NCI-H510A (cell line): ENCODE measurements at places on chromosomes 16 and 17.

- DNase-seq, result no peak
Measured at GRCh38 chr16:35352431-35352830, 1893.0 kb downstream of the TP53TG3F start.

- DNase-seq, result no peak
Measured at GRCh38 chr16:53773881-53774280, 69.9 kb downstream of the FTO start.

DNA sequence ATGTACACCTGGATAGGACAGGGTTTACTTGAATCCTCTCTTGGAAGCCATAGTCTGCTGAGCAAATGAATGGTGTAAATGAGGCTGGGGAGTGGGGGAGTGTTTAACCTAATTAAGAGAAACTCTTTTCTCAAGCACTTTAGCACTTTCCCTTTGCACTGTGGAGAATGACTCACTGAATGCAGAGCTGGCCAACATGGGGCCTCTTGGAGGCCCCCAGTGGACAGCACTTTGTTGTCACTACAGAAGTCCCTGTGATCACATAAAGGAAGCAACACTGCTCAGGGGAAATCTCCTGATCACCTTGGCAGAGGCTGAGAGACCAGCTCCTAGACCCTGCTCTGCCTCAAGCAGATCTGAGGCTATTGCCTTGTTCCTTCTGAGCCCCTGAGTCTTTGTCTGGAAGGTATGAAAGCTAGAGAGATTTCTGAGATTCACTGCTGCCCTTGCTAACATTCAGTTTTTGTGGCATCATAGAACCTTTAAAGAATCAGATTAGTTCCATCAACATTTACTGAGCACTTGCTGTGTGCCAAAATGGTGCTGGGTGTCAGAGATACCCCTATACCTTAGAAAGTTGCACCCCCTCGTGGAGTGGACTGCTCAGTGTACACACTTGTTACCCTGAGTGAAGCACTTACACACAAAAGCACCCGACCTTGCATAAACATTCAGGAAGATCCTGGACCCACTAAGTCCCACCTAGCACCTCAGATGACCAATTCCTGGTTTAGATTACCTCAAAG is 230.1 kb upstream of the CCL2 start:
- DNase-seq, result no peak

- DNase-seq, result no peak
Measured at GRCh38 chr17:16442141-16442540, 26.8 kb downstream of the TRPV2 start.

DNA sequence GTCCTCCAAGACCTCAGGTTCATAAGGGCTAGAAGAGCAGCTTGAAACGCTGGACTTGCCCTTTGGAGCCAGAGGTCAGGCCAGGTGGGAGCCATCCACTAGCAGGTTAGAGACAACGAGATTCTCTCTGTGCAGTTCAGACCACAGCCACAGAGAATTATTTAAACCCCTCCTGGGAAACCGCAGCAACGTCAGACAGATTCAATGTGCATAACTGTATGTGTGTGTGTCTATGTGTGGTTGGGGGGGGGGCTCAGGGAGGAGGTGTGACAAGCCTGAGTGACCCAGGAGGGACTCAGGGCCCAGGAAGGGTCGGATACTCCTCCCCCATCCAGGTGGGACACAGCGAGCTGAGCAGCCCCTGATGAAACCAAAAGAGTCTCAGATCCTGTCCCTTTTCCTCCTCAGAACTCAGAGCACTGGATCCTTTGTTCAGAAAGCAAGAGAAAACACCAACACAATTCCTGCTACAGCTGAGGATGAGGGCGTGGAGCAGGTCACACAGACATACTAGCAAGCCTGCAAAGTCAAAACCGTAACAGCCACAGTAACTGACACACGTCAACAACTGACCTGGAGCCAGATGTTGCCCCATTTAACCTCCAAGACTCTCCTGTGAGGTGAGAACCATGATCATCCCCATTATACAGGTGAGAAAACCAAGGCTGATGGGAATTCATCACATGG is 66.8 kb downstream of the XYLT1 start:
- no peak for DNase-seq

DNA sequence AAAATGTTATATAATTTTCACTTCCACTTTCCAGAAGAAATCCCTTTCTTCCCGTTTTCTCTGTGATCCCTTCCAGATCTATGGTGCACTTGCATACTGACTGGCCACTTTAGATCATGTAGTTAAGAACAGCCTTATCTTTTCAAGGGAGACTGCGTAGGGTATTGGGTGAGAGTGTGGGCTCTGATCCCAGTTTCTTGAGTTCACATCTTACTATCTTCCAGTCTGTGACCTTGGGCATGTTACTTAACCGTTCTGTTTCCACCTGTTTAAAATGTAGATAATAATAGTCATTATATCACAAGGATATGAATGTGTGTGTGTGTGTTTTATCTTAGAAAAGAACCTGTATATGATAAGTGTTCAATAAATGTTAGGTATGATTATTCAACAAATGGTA is 83.7 kb downstream of the TANGO6 start:
- no peak for DNase-seq

GRCh38 chr16:3348547-3349167 is 7.0 kb upstream of the OR2C1 start:
- DNase-seq, result no peak

DNA sequence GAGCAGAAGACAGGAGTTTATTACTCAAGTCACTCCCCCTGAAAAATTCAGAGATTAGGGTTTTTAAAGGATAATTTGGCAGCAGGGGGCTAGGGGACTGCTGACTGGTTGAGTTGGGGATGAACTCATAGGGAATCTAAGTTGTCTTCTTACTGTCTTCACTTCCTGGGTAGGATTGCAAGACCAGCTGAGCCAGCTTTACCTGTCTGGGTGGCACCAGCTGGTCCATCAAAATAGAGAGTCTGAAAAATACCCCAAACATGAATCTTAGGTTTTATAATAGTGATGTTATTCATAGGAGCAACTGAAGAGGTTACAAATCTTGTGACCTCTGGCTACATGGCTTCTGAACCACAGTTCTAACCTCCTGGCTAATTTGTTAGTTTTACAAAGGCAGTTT is 157.9 kb downstream of the PPM1E start:
- DNase-seq, result no peak

- no peak for DNase-seq
Measured at GRCh38 chr17:73929860-73930430, 273.5 kb upstream of the RPL38 start.

DNA sequence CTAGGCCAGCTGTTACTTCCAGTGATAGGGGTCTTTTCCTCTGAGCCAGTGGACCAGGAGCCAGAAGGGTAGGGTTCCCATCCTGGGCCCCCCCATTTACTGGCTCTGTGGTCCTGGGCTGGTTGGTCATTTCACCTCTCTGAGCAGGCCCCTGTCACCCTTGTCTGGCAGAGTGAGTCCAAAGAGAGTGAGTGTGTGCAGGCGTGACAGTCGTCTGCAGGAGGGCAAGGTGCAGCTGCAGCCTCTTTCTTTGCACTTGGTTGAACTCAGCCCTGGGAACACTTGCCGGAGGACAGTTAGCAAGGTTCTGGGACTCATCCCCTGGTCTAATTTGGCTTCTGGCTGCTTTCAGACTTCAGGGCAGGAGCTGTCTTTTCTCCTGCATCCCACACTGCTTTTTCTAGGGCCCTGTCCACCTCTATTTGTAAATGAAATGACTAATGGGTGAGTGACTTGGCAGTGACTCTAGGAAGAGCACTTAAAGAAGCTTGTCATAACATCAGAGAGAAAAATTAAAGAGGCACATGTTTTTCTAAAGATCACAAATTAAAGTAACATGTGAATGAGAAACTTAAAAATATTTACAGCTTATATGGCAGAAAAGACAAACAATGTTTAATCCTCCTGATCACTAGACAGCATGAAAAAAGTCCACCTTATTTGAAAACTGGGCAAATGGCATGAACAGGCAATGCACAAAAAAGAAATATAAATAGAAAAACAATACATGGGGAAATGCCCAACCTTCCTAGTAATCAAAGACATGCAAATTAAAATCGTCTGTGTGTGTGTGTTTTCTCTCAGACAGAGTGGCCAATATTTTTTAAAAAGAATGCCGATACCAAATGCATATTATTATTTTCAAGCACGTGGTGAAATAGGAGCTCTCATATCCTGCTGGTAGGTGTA is 137.5 kb downstream of the NTN1 start:
- DNase-seq, result no peak

DNA sequence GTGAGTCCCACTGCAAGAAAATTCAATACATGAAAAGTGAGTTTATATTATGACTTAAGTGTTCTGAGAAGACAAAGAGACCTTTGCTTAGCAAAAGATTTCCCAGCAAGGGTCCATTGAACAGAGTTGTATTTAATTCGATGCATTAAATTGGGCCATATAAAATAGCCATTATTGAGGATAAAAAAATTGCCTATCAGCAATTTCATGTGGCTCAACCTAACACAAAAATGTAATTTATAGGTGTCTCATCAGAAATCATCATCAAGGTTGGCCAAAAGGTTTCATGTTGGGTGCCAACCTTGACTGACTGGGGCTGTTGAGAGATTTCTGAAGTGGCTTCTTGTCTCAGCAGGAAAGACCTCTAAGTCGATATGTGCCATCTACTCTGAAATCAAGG is 84.8 kb upstream of the TOX3 start:
- no peak for DNase-seq
